ENCODE measurements at places on chromosomes 11 and 22. TPM values are rescaled to one million over a fixed set of nuclear protein-coding genes. Genes with fewer than 3 reads are reported as not detected.
A peak's percentile ranks its signal among the peaks of the same experiment; 100 is the strongest.

The SYCE3 gene
- not detected for total RNA-seq

The LARGE2 gene
- total RNA-seq = 107 TPM

The BBS1 gene
- total RNA-seq = 41.3 TPM

The LTBP3 gene
- total RNA-seq = 29.2 TPM

The MS4A4E gene
- total RNA-seq = not detected

The SPI1 gene
- not detected for total RNA-seq

The PES1 gene
- total RNA-seq = 78.4 TPM

The NCF4 gene
- total RNA-seq = not detected

The CRYBB3 gene
- total RNA-seq = not detected

The CCDC89 gene
- not detected for total RNA-seq

The HOATZ gene
- total RNA-seq = not detected

The TBX10 gene
- total RNA-seq = not detected

The C22orf15 gene
- 3.6 TPM for total RNA-seq

The ADAMTS15 gene
- 5.6 TPM for total RNA-seq

DNA sequence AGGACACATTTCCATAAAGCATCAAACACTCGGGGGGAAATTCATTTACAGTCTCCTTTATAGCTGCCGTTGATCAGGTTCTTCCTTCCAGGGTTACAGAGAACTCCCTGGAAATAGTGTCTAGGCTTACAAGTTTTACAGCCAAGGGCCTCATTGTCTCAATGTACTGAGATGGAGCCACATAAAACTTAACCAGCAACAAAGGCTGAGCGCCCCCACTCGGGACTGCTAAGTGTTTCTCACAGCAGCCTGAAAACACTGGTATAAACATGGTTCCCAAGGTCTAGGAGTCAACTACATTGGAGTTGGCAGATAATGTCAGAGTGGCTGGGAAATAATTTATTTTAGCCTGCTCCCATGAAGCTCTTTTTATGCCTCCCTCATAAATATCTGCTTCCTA lies 686.2 kb downstream of the OPCML start:
- DNase-seq = peak; percentile 47

- DNase-seq = peak; percentile 81
Measured at GRCh38 chr11:80727315-80727714, 1286.5 kb upstream of the TENM4 start.

GRCh38 chr11:35629914-35630313 lies 11.7 kb downstream of the FJX1 start:
- DNase-seq = no peak

GRCh38 chr11:128152796-128153696 lies 434.3 kb downstream of the ETS1 start:
- DNase-seq = no peak

GRCh38 chr11:33452836-33453624 lies 195.8 kb downstream of the HIPK3 start:
- no peak for DNase-seq

DNA sequence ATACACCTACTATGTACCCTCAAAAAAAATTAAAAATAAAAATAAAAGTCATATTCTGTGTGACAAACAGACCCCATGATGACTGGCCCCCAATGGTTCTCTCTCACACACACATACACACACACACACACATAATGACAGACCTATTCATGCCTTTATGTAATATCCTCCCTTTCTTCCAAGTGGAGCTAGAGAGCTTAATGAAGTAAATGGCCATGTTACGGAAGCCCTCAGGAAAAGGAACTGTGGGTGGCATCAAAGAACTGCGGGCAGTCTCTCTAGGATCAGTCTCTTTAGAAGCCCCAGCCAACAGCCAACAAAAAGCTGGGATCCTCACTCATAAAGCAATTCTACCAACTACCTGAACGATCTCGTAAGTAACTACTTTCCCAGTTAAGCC lies 125.5 kb downstream of the SIK3 start:
- peak; percentile 24 for DNase-seq

- DNase-seq = no peak
Measured at GRCh38 chr11:16363706-16364105, 7.4 kb upstream of the SOX6 start.

- no peak for DNase-seq
Measured at GRCh38 chr11:105144887-105145286, 5.3 kb upstream of the CARD18 start.

- DNase-seq = peak; percentile 68
Measured at GRCh38 chr11:101010899-101011298, 118.7 kb downstream of the PGR start.

DNA sequence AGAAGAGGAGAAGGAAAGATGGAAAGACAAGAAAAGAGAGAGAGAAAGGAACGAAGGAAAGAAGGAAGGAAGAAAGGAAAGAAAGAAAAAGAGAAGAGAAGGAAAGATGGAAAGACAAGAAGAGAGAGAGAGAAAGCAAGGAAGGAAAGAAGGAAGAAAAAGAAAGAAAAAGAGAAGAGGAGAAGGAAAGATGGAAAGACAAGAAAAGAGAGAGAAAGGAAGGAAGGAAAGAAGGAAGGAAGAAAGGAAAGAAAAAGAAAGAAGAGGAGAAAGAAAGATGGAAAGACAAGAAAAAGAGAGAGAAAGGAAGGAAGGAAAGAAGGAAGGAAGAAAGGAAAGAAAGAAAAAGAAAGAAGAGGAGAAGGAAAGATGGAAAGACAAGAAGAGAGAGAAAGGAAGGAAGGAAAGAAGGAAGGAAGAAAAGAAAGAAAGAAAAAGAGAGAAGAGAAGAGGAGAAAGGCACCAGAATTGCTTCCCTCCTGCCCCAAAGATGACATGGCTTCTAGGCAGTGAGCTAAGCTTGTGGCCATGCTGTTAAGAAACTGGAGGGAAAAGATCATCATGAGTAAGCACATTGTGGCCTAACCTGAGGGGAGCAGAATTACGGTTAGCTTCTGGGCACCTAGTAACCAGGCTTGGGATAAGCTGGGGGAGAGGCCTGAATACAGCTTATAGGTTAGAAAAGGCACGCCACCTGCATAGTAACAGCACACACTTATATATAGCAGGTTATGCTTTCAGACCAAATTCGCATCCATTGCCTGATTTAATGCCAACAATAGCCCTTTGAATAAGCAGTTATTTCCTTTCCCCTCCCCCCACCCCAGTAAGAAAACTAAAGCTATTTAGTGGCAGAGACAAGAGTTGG lies 2.3 kb upstream of the ST3GAL4 start:
- DNase-seq = peak; percentile 57

- no peak for DNase-seq
Measured at GRCh38 chr22:49013707-49014106, 814.0 kb downstream of the BRD1 start.

DNA sequence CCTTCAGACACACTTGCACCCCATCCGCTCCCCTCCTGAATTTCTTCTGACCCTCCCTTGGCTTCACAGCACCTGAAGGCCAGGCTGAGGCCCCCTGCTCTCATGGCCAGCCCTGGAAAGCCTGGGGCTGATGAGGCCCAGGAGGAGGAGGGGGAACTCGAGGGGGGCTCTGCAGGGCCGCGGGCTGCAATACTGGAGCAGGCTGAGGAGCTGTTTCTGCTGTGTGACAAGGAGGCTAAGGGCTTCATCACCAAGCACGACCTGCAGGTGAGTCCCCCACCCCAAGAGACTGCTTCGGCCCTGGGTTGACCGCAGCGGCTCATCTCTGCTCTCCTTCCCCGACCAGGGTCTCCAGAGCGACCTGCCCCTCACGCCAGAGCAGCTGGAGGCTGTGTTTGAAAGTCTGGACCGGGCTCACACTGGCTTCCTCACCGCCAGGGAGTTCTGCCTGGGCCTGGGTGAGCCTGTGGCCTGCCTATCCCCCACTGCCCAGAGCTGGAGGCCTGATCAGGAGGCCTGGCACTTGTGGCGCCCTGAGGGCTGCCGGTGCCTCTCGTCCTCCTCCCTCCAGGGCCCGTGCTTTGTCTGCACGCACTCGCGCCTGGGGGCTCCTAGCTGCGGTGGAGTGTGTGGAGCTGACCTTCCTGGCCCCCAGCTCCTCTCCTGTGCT lies 922 bp downstream of the CRACR2B start:
- no peak for DNase-seq

- no peak for DNase-seq
Measured at GRCh38 chr11:134062265-134063123, 6.4 kb upstream of the JAM3 start.

DNA sequence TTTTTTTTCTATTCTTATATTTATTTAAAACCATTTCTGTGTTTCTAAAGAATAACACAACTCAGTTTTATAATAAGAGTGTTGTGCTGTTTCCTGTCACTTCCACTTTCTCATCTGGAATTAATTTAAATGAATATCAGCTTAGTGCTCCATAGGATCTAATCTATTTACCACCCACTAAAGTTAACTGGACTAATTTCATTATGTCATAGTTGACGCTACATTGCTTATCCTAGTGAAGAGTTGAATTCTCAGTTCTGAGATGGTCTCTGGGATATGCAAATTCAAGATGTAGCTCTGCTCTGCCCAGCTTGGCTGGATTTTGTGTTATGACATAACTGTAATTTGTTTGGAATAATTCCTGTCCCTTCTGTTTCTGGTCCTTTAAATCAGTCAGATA lies 380.1 kb downstream of the METTL15 start:
- no peak for DNase-seq

GRCh38 chr22:29216873-29217666 lies 11.4 kb downstream of the EMID1 start:
- no peak for DNase-seq

DNA sequence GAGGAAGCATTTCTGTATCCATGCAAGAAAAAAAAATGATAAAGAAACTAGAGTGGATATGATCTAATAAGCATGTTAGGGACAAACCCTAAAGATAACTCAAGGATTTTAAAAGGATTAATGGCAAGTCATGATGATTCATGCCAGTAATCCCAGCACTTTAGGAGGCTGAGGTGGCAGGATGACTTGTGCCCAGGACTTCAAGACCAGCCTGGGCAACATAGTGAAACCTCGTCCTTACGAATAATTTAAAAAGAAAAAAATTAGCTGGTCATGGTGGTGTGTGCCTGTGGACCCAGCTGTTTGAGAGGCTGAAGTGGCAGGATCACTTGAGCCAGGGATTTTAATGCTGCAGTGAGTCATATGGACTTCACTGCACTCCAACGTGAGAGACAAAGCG lies 145.5 kb upstream of the BLID start:
- DNase-seq = no peak

DNA sequence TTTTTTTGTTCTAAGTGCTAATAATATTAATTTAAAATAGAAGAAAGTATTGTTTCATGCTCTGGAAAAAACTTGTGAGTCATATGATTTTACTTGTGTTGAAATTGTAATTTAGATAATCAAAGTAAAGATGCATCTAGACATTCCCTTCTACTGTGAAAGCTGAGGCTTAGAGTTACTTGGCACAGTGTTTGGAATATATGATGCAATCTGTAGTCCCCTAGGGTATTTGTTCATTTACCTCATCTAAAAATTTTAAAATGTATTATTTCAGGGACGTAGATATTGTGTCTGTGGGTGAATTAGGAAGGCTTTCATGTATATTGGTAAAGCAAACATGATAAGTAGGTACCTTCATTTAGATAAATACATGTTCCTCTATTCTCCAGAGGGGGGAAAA lies 793.5 kb upstream of the CNTN5 start:
- DNase-seq = no peak

- DNase-seq = no peak
Measured at GRCh38 chr11:126538071-126538470, 182.6 kb downstream of the ST3GAL4 start.

DNA sequence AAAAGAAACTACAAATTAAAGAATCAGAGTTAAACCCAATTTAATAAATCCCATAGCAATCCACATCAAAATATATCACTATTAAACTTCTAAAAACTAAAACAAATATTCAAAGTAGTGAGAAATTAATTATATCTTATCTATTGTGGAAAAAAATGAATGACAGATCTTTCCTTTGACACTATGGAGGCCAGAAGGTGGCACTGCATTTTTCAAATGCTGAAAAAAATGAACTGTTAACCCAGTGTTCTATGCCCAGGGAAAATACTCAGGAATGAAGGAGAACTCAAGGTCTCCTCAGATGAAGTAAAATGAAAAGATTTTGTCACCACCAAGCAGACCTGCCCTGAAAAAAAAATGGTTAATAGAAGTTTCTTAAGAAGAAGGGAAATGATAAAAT lies 27.7 kb downstream of the TYR start:
- no peak for DNase-seq

GRCh38 chr11:66891851-66892660 lies 35.2 kb downstream of the LRFN4 start:
- DNase-seq = peak; percentile 40

- DNase-seq = no peak
Measured at GRCh38 chr11:33072465-33072864, 33.1 kb downstream of the TCP11L1 start.

- DNase-seq = no peak
Measured at GRCh38 chr11:119671051-119671450, 57.9 kb downstream of the NECTIN1 start.

DNA sequence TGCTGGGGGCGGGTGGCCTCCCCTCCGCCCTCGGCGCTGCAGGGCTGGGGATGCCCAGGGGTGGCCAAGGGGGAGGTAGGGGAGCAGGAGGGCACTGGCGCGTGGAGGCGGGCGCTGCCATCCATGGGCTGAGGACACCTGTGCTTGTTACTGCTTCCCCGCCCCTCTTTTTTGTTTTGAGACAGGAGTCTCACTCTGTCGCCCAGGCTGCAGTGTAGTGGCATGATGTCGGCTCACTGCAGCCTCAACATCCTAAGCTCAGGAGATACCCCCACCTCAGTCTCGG lies 683 bp upstream of the FADS3 start:
- DNase-seq = peak; percentile 60

- DNase-seq = no peak
Measured at GRCh38 chr11:10348650-10349280, 43.9 kb downstream of the ADM start.

DNA sequence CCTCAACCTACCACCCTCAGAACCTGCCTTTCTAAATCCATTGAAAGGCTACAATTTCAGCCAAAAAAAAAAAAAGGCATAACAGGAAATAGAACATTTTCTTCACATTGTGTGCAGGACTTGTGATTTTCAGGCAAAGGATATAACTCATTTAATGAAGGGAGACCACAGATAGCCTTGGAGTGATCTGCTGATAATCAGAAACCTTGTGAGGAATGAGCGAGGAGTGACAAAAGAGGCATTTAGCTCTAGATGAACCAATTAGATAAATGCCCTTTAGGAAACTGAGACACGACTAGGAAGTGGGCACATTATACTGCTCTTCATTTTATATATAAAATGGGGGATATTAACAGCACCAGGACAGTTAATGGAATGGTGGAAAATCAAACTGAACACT lies 216.5 kb upstream of the GRIA4 start:
- DNase-seq = no peak

GRCh38 chr11:134532921-134533421 lies 120.9 kb upstream of the B3GAT1 start:
- no peak for DNase-seq

GRCh38 chr11:2883979-2884815 lies 1.4 kb downstream of the CDKN1C start:
- no peak for DNase-seq

- peak; percentile 87 for DNase-seq
Measured at GRCh38 chr11:13962562-13963168, at the start of gene SPON1. TSS of gene SPON1 (plus strand) at chr11:13962723. CDS start at chr11:13962905, 182 bp downstream.

DNA sequence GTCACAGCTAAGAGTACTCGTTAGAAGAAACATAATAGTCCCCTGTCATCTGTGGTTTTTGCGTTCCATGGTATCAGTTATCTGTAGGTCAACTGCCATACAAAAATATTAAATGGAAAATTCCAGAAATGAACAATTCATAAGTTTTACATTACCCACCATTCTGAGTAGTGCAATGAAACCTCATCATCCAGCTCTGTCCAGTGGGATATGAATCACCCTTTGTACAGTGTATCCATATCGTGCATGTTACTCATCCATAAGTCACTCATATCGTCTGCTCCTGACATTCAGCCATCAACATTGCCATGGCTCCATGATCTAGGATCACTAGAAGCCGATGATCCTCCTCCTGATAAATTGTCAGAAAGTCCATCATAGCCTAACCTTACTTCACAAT lies 174.9 kb upstream of the C11orf87 start:
- no peak for DNase-seq
